ENCODE measurements at places on chromosomes 13 and 19.

DNA sequence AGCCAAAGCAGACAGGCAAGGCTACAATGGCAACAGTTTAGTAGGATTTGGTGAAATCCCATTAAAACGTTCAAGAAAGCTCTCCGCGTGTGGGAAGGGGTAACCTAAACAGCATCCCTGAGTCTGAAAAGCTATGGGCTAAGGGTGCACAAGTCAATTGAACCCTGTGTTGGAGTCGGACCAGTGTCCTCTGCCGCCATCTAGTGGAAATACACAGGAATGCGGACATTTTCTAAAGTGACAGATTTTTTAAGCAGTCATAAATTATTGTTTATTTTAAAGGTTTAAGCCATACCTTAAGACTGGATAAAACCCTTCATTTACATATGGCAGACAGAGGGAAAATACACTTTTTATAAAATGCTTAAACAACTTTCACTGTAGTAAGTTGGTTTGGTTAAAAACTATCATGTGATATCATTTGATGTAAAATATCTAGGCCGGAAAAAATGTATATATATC is 26.5 kb upstream of the LSM14A start:
- peak; percentile 44 for DNase-seq

DNA sequence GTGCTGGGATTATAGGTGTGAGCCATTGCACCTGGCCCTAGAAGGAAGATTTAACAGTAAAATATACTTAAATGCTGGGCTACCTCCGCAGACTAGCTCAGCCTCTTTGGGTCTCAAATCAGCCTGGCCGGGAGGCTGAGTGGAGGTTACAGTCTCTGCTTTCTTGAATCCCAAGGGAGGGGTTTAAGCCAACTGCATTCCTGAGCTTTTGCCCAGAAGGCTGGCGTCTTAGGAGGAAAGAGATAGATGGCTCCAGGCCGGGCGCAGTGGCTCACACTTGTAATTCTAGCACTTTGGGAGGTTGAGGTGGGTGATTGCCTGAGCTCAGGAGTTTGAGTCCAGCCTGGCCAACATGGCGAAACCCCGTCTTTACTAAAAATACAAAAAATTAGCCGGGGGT is 623 bp upstream of the C5AR1 start:
- no peak for DNase-seq

- DNase-seq, result no peak
Observed at GRCh38 chr19:728011-728410, 19.3 kb downstream of the PALM start.

GRCh38 chr13:104553186-104553585 is 1487.0 kb upstream of the SLC10A2 start:
- no peak for DNase-seq

GRCh38 chr13:76216729-76217128 is 580.6 kb downstream of the LMO7 start:
- DNase-seq, result no peak

- no peak for DNase-seq
Observed at GRCh38 chr13:51590971-51591627, 6.8 kb downstream of the WDFY2 start.

- no peak for DNase-seq
Observed at GRCh38 chr13:34767778-34768177, 174.3 kb upstream of the NBEA start.

DNA sequence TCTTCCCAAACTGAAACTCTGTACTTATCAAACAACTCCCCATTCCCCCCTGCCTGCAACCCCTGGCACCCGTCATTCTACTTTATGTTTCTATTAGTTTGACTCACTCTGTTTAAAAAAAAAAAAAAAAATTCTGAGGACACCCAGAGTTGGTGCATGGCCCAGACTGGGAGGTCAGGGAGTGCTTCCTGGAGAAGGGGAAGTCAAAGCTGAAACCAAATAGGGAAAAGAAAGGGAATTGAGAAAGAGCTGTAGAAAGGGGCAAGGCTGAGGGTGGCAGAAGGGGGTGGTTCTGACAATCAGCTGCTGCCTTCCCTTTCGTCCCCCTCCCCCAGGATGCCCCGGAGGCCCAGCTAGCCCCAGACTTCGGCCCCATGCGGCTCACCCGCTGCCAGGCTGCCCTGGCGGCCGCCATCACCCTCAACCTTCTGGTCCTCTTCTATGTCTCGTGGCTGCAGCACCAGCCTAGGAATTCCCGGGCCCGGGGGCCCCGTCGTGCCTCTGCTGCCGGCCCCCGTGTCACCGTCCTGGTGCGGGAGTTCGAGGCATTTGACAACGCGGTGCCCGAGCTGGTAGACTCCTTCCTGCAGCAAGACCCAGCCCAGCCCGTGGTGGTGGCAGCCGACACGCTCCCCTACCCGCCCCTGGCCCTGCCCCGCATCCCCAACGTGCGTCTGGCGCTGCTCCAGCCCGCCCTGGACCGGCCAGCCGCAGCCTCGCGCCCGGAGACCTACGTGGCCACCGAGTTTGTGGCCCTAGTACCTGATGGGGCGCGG is 9.0 kb upstream of the STRN4 start:
- no peak for DNase-seq

- no peak for DNase-seq
Observed at GRCh38 chr19:35703343-35703742, 1.0 kb upstream of the ZBTB32 start.

GRCh38 chr19:52897138-52897935 is at the start of gene ZNF320:
ZNF320 (minus strand) TSS chr19:52897635; CDS start chr19:52890255, 7,380 bp downstream.
- peak; percentile 91 for DNase-seq

- no peak for DNase-seq
Observed at GRCh38 chr13:70938462-70938861, 830.2 kb upstream of the KLHL1 start.

GRCh38 chr13:85551012-85551411 is 248.2 kb downstream of the SLITRK6 start:
- no peak for DNase-seq

DNA sequence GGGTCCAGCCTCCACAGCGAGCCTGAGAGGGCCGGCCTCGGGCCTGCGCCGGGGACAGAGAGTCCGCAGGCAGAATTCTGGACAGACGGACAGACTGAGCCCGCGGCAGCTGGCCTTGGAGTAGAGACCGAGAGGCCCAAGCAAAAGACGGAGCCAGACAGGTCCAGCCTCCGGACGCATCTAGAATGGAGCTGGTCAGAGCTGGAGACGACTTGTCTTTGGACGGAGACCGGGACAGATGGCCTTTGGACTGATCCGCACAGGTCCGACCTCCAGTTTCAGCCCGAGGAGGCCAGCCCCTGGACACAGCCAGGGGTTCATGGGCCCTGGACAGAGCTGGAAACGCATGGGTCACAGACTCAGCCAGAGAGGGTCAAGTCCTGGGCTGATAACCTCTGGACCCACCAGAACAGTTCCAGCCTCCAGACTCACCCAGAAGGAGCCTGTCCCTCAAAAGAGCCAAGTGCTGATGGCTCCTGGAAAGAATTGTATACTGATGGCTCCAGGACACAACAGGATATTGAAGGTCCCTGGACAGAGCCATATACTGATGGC is 490 bp downstream of the ITPKC start:
- no peak for DNase-seq

DNA sequence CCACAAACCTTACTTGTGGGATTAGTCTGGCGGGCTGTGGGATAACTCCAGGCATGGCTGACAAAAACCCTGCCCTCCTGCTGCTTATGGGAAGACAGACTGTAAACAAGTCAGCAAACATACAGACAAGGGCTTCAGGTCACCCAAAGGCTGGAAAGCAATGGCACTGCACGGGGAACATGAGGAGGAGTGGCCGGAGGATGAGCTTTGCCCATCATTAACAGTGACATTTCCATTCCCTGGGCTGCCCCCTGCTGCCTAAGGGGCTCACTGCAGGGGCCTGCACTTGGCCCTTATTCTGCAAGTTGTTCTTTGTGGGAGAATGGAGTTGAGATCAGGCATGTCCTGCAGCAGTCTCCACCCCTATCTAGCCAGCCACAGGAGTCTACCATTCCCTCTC is 91.3 kb downstream of the UQCRFS1 start:
- DNase-seq, result no peak

- no peak for DNase-seq
Observed at GRCh38 chr13:50236898-50237318, 221.7 kb downstream of the KCNRG start.

GRCh38 chr13:28337166-28338005 is 157.5 kb downstream of the FLT1 start:
- DNase-seq, result no peak

GRCh38 chr19:16325641-16326400 is 1.2 kb downstream of the KLF2 start:
- DNase-seq, result no peak

GRCh38 chr19:12833418-12833737 is 1.0 kb downstream of the RTBDN start:
- no peak for DNase-seq

DNA sequence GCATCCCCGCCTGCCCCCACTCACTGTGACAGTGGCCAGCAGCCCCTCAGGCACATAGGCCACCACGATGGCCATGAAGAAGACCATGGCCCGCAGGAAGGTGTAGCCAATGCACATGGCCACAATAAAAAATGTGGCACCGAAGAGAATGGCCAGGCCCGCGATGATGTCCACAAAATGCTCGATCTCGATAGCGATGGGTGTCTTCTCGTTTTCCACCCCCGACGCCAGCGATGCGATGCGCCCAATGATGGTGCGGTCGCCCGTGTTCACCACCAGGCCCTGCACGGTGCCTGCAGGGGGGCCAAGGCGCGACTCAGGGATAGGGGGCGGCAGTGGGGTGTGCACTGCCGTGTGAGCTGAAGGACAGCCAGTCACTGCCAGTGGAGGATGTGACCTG is 3.7 kb downstream of the ATP4A start:
- DNase-seq, result no peak

DNA sequence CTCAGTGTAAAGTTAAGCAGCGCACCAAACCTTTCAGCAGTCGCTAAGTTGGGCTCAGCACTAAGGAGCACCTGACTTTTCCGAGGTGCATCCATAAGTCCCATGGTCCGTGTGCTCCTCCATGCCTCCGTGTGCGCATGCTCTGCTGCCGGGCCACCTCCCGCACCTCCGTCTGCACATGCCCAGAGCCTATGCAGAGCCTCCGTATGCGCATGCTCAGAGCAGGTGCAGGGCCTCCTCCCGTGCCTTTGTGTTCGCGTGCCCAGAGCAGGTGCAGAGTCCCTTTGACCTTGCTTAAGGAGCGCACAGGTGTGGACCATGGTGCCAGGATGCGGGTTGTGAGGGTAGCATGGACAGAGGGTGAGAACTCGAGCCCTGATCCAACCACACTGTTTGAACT is 46.0 kb downstream of the ATP11A start:
- no peak for DNase-seq

DNA sequence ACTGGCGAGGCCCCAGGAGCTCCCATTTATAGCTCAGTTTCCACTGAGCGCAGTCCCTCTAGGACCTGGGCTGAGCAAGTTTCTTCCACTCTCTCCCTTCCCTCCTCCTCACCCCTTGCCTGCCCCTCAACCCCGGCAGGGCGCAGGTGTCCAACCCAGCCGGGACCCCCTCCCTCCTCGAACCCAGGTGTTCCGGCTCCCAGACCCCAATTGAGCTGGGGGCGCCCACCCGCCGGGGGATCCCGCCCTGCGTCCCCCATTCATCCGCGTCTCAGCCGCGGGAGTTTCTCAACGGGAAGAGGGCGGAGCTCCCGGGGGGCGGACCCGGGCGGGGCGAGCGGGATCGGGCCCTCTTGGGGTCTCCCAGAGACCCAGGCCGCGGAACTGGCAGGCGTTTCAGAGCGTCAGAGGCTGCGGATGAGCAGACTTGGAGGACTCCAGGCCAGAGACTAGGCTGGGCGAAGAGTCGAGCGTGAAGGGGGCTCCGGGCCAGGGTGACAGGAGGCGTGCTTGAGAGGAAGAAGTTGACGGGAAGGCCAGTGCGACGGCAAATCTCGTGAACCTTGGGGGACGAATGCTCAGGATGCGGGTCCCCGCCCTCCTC is at the start of gene KIRREL2:
TSS of gene KIRREL2 (plus strand) at position 366 of the 604 bp plus-strand sequence. CDS start at position 575, 209 bp downstream.
- DNase-seq, result no peak

Measured in stimulated activated CD4-positive, alpha-beta T cell treated with anti-CD3 and anti-CD28 coated beads, TNF-alpha, amount 100 ng/mL, for 48 hours (primary cell).